H7 (cell line): ENCODE measurements at places on chromosomes 7 and 10. TPM values are rescaled to one million over a fixed set of nuclear protein-coding genes. Genes with fewer than 3 reads are reported as not detected.
A peak's percentile ranks its signal among the peaks of the same experiment; 100 is the strongest.

GRCh38 chr10:110376021-110376766, 71.5 kb upstream of the SMNDC1 start:
- no peak for DNase-seq

Gene KIAA1549
- total RNA-seq: 6.0 and 6.4 TPM in 2 replicates

Gene BLNK
- total RNA-seq: not detected in 2 replicates

- DNase-seq: no peak
These were observed 145.6 kb downstream of the GLCCI1 start for GRCh38 chr7:8114175-8114574.

Gene MTURN
- total RNA-seq: 1.1 and 2.3 TPM in 2 replicates

DNA sequence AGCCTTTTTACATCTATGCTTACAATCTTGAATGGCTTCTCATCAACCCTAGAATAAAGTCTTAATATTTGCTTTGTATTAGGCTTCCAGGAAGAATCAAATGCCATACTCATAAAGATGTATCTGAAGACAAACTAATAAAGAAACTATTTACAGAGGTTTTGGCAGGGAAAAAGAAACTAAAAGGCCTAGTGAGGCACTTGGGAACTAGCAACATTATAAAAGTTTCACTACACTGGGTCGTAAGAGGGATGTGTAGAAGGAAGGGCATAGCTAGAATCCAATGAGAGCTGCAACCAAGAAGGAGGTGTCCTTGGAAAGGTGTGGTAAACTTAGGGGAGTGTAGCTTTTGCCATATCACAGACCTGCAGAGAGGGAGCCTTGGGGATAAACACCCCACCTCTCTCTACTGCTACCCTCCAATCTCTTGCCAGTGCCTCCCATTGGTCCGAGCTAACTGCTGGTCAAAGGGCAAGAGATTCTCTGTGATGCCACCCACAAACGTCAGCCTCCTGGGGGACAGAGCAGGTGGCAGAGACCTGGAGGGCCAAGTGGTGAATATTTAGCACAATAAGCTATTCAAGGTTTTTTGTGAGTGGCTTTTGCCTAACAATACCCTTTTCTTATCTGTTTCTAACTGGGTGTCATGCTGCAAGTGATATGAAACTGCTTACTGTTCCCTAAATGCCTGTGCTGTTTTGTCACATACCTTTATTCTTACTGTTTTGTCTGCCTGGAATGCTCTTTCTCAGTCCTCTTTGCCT, 60.7 kb downstream of the CPED1 start:
- peak; percentile 26 for DNase-seq

- DNase-seq: peak; percentile 71
These were observed 82.7 kb upstream of the C1GALT1 start for GRCh38 chr7:7099584-7100014.

- DNase-seq: no peak
These were observed 150.3 kb downstream of the PIP4K2A start for GRCh38 chr10:22564060-22564459.

Gene ADCY1
- total RNA-seq: 5.6 and 8.1 TPM in 2 replicates

DNA sequence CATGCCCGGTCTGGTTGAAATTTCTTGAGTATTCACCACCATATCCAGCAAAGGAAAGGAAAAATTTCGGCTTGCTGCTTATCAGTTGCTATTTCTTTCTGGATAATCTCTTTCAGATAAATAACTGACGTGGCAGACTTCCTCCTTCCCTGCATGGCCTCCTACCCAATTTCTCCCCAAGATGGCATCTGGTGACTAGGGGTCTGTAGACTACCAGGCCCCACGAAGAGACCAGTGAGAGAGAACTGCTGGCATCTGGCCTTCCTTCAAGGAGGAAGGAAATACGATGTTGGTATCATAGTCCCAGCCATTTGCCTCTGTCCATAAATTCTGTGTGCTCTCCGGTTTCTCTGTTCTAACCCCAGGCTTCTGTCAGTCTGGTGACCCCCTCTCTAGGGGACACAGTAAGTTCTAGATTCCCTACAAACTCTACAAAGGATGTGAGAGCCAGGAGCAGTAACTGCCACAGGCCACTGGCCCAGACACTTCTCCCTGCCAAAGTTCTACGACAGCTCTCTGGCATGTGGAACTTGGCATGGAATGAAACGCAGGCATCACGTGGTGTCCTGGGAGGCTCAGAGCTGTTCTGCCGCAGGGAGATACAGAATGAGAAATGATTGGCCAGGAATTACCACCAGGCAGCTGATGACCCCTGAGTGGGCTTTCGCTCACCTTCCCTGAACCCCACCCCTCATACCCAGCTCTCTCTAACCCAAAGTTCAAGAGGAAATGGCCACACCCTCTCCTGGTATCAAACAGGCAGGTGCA, 30.0 kb upstream of the MSRB2 start:
- DNase-seq: no peak

GRCh38 chr10:49776851-49777250, 14.7 kb upstream of the OGDHL start:
- no peak for DNase-seq

- DNase-seq: no peak
These were observed 204.1 kb upstream of the NFE2L3 start for GRCh38 chr7:25947669-25948516.

GRCh38 chr7:80896906-80897598, 21.8 kb downstream of the SEMA3C start:
- DNase-seq: no peak

- DNase-seq: no peak
These were observed 6.2 kb downstream of the ABI1 start for GRCh38 chr10:26854524-26854923.

Gene ZNF789
- total RNA-seq: 9.9 and 14.9 TPM in 2 replicates

Gene CNTNAP2
- 102 and 109 TPM in 2 replicates for total RNA-seq

- DNase-seq: no peak
These were observed 53.2 kb downstream of the ICA1 start for GRCh38 chr7:8208816-8209215.

Gene GDF2
- total RNA-seq: not detected in 2 replicates

DNA sequence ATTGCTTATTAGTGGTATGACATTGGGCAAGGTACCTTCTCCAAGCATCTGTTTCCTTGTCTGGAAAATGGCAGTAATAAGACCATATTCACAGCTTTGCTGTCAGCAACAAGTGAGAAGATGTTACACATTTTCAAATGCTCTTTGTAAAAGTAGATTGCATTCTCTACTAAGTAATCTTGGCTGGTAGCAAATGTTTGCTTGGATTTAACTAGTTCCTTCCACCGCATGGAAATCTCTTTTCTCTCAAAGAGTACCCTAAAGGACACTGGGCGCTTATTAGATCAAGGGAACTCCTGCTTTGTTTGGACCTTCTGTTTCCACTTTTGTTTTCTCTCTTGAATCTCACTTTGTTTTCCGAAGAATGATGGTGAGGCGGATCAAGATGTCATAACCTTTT, 185.2 kb upstream of the BMPER start:
- DNase-seq: no peak

- DNase-seq: peak; percentile 81
These were observed 3.8 kb downstream of the NODAL start for GRCh38 chr10:70437721-70438120.

- DNase-seq: no peak
These were observed 66.9 kb downstream of the GLRX3 start for GRCh38 chr10:130202984-130203621.

GRCh38 chr7:26690135-26690805, 174.1 kb downstream of the SKAP2 start:
- no peak for DNase-seq

Gene PIK3CG
- 0.03 TPM in 1 of 2 replicates, not detected in the other for total RNA-seq

Gene PRF1
- total RNA-seq: not detected in 2 replicates

- DNase-seq: no peak
These were observed 50.6 kb downstream of the INHBA start for GRCh38 chr7:41652267-41652666.

GRCh38 chr10:26739071-26739631, 41.6 kb downstream of the PDSS1 start:
- no peak for DNase-seq

- DNase-seq: no peak
These were observed 91.7 kb downstream of the CFAP58 start for GRCh38 chr10:104445359-104445758.

DNA sequence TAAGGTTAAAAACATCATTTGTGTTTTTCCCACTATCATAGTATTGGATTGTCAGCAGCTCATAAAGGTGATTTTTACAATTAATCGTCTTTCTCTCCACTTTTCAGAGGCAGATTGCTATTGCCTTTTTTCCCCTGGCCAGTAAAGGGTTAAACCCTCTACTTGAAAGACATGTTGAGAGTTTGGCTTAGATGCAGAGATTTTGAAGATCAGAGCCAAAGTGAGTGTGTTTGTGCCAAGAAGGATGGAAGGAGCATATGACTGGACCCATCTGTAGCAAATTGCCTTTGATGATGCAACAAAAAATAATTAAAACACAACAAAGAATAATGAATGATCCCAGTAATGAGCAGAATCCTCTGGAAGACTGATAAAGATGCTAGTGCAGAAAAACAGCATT, 373.1 kb downstream of the MALRD1 start:
- DNase-seq: no peak

DNA sequence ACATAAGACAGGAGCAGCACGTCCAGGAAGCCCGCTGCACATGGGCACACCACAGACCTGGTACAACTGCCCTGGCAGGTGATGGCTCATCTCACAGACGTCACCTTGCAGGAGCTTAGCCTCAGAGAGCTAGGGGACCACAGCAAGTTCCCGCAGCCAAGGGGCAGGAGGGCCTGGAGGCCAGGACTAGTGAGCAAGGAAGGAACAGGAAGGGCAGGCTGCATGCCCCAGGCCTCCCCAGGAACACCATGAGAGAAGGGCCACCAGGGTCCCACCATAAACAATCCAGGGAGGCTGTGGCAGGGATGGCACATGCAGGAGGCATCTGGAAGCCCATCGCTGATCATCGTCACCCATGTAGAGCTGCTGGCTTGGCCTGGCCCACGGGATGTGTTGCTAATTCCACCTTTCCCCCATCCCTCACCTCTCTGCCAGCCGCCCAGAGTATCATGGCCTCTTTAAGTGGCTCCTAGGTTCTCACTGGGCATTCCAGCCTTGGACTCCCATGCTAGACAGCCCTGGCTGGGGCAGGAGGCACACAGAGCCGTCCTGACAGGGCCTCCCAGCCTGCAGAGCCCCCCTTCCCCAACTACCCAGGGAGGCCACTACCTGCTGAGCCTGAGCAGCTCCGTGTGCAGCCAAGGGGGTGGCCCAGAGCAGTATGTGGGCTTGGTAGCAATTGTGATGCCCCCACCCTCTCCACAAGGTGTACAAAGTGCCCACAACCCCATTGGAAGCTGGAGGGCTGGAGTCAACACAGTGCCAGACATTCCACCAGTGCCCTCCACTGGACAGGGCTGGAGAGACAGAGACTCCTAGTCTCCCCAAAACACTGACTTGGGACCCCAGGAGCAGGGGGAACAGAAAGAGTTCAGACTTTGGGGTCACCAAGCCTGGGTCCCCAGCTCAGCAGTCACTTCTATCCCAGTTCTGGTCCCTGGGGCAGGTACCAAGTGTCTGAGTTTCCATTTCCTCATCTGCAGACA, 35.5 kb downstream of the GRID1 start:
- DNase-seq: peak; percentile 68

- no peak for DNase-seq
These were observed 107.1 kb downstream of the EBLN1 start for GRCh38 chr10:22110761-22111160.

Gene TMEM213
- total RNA-seq: not detected in 2 replicates

DNA sequence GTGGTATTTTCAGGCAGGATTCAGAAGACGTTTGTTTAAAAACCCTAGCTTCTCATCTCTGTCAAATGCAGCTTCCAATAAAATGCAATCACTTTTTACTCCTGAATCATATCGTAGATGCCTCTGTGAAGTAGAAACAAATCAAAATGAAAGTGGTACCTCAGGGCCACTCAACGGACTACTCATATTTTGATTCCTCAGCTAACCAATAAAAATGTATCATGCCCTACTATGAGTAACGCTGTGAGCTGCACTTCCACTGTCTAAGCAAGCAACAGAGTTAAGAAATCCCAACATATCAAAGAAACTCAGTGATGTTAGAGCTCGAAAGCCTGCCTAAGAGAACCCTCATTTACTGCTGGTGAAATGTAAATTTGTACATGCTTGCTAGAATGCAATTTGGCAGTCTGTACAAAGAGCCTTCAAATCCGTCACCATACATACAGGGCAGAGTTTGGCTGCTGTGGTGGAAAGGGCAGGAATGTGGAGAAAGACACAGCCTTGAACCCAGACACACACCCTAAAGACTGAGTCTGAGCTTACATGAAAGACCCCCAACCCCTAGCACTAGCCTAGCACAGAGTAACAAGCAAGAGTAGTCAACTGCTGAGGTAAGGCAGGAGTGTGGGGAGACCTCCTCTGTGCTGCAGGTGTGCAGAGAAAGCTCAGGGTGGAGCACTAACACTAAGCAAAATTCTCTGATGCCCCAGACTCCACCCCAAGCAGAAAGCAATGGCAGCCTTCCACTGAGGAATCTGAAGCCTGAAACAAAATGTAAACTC, 151.5 kb downstream of the ANK3 start:
- peak; percentile 18 for DNase-seq

- DNase-seq: peak; percentile 18
These were observed 67.3 kb downstream of the GLCCI1 start for GRCh38 chr7:8035647-8036518.

Gene BEND7
- 2.7 and 6.8 TPM in 2 replicates for total RNA-seq

DNA sequence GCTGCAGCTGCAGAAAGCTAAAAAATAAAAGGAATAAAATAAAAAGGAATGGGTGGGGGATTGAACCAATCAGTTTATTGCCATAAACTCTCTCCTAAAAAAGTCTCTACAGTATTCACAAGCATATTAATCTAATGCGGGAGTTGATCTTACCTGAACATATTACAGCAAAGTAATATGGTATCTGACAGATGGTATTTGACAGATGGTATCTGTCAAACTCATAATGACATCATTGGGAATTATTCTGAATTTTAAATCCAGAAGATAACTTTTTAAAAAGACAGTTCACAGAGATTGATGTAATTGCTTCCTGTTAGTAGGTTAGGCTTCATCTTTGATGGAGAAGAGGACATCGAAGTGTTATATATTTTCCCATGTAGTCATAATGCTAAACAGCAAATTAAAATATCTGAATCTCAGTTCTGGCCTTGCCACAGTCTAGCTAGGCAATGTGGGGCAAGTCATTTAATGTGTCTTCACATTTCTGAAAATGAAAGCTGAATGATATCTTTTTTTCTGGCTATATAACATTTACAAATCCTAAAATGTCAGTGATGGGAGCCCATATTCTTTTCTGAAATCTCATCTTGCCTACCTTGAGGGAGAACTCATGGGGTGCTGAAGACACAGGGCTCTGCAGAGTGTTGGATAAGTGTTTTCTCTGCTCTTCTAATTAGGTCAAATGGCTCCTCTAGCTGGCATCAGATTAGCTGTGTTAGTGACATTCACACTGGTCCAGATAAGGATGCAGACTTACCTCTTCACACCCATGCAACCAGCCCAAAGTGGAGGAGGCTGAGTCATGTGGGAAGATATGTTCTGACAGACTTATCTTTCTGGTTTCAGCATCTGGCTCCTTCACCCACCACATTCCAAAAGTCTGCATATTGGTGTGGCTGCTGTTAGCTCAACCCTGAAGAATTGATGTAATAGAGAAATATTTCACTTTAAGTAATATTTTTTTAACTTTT, 2.1 kb upstream of the LIPM start:
- DNase-seq: no peak

GRCh38 chr10:133370030-133370786, 2.9 kb downstream of the ECHS1 start:
- DNase-seq: no peak
